ENCODE measurements at places on chromosomes 4 and X. TPM values are rescaled to one million over a fixed set of nuclear protein-coding genes. Genes with fewer than 3 reads are reported as not detected.

DNA sequence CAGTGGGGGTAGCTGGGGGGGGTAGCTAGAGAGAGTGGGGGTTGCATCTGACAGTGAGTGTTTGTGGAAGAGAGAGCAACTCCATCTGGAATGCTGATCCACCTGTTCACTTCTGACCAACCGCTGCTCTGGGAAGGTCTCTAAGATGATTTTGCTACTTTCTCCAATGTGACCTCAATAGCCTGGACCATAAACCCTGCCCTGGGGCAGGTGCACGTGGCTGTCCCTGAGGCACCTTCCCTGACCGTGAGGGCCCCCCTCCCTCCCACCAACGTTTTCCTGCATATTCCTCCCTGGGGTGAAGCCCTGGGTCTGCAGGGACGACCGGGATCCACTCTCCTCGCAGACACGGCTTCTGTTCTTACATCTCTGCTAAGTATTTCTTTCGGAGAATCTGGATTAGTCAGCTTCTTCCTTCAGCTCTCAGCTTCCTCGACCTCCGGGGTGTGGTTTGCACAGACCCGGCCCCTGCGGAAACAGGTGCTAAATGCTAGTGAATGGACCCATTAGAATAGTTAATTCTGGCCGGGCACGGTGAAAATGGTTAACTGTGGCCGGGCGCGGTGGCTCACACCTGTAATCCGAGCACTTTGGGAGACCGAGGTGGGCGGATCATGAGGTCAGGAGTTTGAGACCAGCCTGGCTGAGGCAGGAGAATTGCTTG is 21.4 kb upstream of the PLCXD1 start:
- DNase-seq, result peak; percentile 18

Gene TMEM35A
- polyA plus RNA-seq, result 0.12 TPM

DNA sequence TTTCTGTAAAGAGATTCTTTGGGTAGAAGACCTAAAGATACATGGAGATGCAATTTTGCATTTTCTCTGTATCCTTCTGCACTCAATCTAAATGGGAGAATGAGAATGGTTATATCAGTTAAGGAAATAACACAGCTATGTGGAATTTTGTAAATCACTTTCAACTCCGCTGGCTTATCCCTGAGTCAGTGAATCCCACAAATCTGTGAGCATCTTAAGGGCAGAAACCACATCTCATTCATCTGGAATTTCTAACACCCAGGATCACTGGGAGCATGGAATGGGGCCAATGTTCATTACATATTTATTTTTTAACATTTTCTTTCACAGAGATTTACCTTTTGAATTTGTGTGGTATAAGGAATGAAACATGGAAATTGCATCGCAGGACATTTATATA is 167.8 kb downstream of the CFAP47 start:
- DNase-seq, result no peak

GRCh38 chr4:60588556-60588955 is 611.6 kb upstream of the ADGRL3 start:
- no peak for DNase-seq

Gene ABHD18
- polyA plus RNA-seq, result 4.5 TPM

GRCh38 chr4:113620032-113620431 is 141.5 kb downstream of the CAMK2D start:
- DNase-seq, result no peak

DNA sequence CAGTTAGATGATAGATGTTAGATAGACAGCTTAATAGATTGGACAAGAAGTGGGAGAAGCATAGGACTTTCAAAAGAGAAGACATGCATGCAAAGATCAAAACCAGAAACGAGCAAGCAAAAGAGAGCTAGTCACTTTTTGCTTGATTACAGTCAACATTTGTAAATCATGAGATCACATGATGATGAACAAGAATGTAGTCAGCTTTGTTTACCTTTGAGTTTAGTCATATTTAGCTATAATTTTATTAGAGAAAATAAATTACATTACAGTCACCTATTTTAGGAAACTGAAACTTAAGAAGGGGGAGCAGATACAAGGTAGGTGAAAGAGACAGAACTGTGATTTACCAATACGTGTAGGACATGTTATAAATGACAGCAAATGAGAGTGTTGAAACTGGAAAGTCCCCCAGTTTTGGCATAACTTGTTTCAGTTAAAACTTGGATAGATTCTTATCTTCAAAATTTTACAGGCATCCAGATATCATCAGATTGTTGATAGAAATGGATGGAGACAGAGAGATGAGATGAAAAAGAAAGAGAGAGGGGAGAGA is 1083.1 kb upstream of the PCDH10 start:
- no peak for DNase-seq

- DNase-seq, result no peak
These were observed 259.6 kb downstream of the UNC5C start for GRCh38 chr4:95289028-95289634.
